Activated naive CD4-positive, alpha-beta T cell (primary cell): ENCODE measurements at places on chromosomes 1 and 21.

DNA sequence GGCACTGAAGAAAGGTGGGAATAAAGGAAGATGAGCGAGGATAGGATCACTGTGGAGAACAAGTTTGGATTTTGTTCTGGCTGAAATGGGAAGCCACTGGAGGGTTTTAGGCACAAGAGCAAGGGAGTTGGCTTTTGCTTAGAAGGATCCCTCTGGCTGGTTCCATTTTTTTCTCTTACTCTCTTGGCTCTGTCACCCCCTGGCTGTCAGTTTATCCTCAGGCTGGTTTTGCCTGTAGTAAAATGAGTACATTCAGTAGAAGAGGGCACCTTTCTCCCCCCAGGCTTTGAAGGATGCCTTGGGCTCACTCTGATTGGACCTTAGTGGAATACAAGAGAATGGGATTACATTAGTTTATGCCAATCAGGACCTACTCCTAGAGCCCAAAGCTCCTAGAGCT is 17.1 kb downstream of the CACHD1 start:
- DNase-seq, result no peak

DNA sequence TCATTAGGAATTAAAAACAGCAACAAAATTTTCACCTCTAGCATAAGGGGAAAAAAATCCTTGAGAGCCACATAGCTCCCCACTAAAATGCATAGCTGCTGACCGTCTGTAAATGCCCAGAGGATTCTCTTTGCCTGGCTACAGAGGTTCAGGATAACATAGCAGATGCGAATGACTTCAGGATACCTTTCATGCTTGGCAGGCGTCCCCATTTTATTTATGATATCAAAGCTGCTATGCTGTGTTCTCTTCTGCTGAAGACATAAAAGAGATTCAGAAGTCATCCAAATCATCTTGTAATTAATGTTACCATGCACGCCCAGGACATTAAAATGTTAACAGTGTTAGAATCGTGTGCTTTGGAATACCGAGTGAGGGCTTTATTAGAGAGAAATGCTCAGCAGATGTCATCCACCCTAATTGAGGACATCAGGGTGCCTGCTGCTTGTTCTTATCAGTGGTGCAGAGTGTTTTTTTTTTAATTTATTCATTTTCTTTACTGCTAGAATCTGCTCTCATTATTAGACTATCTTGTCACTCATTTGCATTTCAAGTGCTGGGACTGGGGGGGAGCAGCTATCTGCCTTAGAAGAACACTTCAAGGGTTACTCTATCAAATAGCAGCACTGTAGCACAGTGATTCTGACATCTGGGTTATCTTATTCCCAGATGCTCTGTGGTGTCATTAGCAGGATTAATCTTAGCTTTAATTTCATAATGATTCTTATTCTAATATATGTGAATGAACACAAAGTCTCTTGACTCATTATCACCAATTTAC is 139.5 kb downstream of the ZNF326 start:
- no peak for DNase-seq

GRCh38 chr1:32718036-32718435 is 15.5 kb upstream of the SYNC start:
- DNase-seq, result no peak

- DNase-seq, result no peak
Measured at GRCh38 chr1:42815941-42816584, 859 bp upstream of the ERMAP start.

DNA sequence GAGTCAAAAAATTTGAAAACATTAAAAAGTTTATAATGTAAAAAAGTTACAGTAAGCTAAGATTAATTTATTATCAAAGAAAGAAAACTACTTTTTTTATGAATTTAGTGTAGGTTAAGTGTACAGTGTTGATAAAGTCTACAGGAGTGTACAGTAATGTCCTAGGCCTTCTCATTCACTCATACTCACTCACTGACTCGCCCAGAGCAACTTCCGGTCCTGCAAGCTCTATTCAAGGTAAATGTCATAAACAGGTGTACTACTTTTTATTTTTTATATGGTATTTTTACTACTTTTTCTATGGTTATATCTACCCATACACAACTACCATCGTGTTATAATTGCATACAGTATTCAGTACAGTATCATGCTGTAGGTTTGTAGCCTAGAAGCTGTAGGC is 49.6 kb downstream of the TBX19 start:
- no peak for DNase-seq

GRCh38 chr21:41973861-41974751 is 20.3 kb upstream of the C2CD2 start:
- DNase-seq, result no peak

DNA sequence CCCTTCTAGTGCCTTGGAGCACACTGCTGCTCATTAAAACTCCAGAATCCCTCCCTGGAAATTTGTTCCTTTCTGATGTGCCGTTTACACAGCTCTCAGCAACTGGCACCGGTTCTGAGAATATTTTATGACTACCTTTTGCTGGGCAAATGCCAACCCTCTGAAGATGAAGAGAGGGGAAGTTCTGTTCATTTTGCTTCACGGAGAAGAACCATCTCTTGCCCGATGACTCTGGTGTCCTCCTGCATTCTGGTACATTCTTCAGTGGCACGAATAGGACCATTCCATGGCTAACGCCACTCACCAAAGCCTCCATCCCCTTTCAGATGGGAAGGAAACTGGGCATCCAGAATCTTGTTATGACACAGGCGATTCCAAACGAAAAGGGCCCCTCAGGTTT is 96.2 kb upstream of the SIM2 start:
- DNase-seq, result no peak

DNA sequence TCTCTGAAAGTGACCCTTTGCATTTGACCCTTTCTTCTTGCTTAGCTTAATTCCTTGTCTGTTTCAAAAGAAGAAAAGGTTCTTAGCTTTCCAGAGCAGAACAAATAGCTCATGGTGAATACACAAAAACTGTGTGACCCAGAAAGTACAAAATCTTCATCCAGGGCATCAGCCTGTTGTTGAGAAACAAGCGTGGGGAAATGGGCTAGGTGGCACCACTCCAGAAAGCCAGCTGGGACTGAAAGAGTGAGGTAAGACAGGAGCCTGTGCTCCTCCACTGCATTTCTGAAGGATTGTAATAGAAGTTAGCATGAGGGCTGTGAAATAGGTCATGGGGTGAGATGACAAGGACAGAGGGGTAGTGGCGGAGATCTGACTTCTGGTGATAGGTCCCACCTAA is 45.8 kb downstream of the CYP2J2 start:
- DNase-seq, result no peak

GRCh38 chr1:30879126-30879786 is 29.3 kb downstream of the SDC3 start:
- DNase-seq, result no peak

DNA sequence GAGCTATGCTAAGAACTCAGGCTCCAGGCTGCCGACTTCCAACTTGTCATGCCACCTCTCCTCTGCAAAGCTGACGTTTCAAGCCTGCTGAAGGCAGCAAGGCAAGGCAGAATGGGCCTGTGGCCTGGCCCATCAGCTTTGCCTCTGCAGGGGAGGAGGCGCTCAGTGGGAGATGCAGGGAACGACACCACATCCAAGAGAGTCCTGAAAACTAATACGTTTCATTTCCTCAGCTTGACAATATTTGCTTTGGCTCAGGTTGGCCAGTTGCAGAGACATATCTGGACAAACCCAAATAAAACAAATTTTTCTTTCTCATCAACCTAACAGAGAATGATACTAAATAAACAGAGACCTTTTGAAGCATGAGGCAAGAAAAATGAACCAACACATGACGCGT is 35.3 kb downstream of the BEND5 start:
- no peak for DNase-seq

DNA sequence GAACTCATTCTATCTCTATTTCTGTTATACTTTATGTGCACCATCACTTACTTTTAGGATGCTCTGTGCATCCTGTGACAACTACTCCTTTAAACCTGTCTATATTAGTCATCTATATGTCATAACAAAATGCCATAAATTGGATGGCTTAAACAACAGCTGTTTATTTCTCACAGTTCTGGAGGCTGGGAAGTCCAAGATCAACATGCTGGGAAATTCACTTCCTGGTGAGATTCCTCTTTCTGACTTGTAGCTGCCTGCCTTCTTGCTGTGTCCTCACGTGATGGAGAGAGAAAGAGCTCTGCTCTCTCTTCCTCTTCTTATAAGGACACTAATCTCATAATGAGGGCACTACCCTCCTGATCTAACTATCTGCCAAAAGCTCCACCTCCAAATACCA is 62.3 kb upstream of the RCOR3 start:
- DNase-seq, result no peak

DNA sequence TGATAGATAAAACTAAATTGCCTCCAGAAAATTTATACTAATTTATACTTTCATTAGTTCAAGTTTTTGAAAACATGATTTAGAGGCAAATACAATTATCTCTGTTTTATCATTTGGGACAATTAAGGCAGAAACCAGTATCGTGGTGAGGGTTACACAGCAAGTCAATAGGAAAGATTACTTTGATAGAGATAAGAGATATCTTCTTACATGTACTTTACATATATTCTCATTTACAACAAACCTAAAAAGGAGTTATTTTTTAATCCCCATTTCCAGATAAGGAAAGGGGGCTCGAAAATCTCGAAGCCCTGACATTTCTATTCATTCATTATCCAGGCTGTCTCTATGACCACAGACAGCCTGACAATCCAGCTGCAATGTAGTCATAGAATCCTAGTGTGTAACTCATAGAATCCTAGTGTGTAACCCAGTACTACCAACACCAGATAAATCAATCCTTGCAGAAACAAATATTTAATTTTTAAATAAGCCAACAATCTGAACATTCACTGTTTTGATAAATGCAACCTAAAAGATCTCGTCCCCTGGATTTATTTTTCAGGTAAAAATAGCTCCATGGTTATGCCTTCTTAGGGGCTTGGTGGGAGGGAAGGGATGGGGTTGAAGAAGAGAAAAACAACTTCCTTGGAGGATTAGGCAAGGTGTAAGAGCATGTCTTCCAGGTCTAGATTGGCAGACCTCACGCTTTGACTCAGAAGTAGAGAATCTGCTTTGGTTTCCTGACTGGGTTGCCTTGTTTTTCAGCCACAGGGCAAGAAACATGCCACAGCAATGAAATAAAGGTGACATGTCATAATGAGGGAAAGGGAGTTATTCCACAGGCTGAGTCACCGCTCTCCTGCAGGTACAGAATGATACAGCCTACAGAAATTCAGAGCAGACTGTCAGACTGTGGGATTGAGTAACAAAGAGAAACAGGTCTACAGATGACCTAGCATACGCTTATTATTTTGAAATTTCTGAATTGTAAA is 45.6 kb downstream of the IRF2BP2 start:
- DNase-seq, result no peak

GRCh38 chr1:75764057-75764655 is 21.9 kb upstream of the RABGGTB start:
- DNase-seq, result no peak

- DNase-seq, result no peak
Measured at GRCh38 chr1:234980291-234980644, 148.4 kb downstream of the TOMM20 start.

- no peak for DNase-seq
Measured at GRCh38 chr21:27246741-27247140, 279.9 kb upstream of the ADAMTS5 start.

GRCh38 chr1:40699787-40700186 is 8.3 kb downstream of the NFYC start:
- DNase-seq, result no peak

- no peak for DNase-seq
Measured at GRCh38 chr1:228798548-228798947, 63.3 kb downstream of the RHOU start.
